CD4-positive, alpha-beta memory T cell (primary cell): ENCODE measurements at places on chromosomes 12 and 14. TPM values are rescaled to one million over a fixed set of nuclear protein-coding genes. Genes with fewer than 3 reads are reported as not detected.

GRCh38 chr12:41188841-41189394, 798 bp downstream of the PDZRN4 start:
- no peaks in the 10 kb centered on the region for H3K36me3 ChIP-seq
- no peak overlapping the region for H3K27ac ChIP-seq
- peaks cover 4% of the 10 kb centered on the region for H3K27me3 ChIP-seq
- no peak for DNase-seq
- H3K4me3 ChIP-seq, result no peak overlapping the region
- no peaks in the 10 kb centered on the region for H3K4me1 ChIP-seq

- no peaks in the 10 kb centered on the region for H3K27me3 ChIP-seq
- no peaks in the 10 kb centered on the region for H3K4me1 ChIP-seq
- DNase-seq, result no peak
- H3K27ac ChIP-seq, result no peak overlapping the region
- H3K4me3 ChIP-seq, result no peak overlapping the region
Measured at GRCh38 chr14:75604979-75605851, 26.8 kb downstream of the FLVCR2 start.

GRCh38 chr12:46671102-46671501, 154.7 kb downstream of the SLC38A4 start:
- no peaks in the 10 kb centered on the region for H3K27me3 ChIP-seq
- no peak for DNase-seq
- no peaks in the 10 kb centered on the region for H3K4me1 ChIP-seq
- no peak overlapping the region for H3K27ac ChIP-seq
- H3K4me3 ChIP-seq, result no peak overlapping the region

DNA sequence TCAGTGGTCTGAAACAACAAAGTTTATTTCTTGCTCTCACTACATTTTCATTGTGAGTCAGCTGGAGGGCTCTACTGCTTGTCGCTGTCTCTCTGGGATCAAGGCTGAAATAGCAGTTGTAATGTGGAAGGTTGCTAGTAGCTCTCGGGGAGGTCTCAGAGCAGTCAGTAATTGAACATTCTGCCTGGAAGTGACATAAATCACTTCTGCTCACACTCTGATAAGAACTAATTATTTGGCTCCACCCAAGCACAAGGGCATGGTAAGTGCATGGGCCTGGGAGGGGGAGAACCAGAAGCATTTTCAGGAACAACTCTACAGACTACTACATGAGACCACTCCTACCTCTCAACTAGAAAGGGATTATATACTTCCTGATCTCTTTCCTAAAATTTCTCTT, 128.2 kb downstream of the TMEM117 start:
- no peaks in the 10 kb centered on the region for H3K27me3 ChIP-seq
- H3K36me3 ChIP-seq, result no peaks in the 10 kb centered on the region
- H3K4me1 ChIP-seq, result no peaks in the 10 kb centered on the region

- no peak overlapping the region for H3K4me3 ChIP-seq
- H3K27ac ChIP-seq, result no peak overlapping the region
- no peaks in the 10 kb centered on the region for H3K4me1 ChIP-seq
- no peaks in the 10 kb centered on the region for H3K36me3 ChIP-seq
- DNase-seq, result no peak
- no peaks in the 10 kb centered on the region for H3K27me3 ChIP-seq
Measured at GRCh38 chr12:125685915-125686314, 620.7 kb downstream of the AACS start.

- H3K4me3 ChIP-seq, result peak overlapping the region; percentile 64
- peaks cover 63% of the 10 kb centered on the region for H3K4me1 ChIP-seq
- H3K27me3 ChIP-seq, result no peaks in the 10 kb centered on the region
Measured at GRCh38 chr14:45084946-45085346, 1.0 kb downstream of the PRPF39 start.

DNA sequence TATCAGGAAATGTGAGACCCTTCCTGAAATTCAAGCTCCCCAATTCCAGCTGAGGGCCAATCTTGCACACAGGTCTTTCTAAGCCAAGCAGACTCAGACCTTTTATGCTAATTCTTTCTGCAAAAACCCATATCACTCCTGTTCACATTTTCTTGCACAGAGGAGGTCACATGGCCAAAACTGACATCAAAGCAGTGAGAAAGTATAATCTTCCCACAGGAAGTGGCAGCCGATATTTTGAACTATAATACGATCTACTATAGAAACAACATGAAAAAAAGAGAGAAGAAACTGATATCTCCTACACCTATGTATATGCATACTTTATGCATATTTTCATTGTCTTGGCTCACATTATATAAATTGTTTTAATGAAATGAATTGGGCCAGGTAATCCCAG, 132.9 kb upstream of the SSTR1 start:
- H3K4me3 ChIP-seq, result peak overlapping the region; percentile 2
- peaks cover 86% of the 10 kb centered on the region for H3K4me1 ChIP-seq
- H3K27me3 ChIP-seq, result no peaks in the 10 kb centered on the region
- H3K36me3 ChIP-seq, result no peaks in the 10 kb centered on the region
- DNase-seq, result peak; percentile 74

NKX2-8 gene
- not detected for polyA plus RNA-seq

ARL1 gene
- 34.8 TPM for polyA plus RNA-seq

SLC39A5 gene
- not detected for polyA plus RNA-seq

IL25 gene
- not detected for polyA plus RNA-seq
